ENCODE measurements at places on chromosomes 3 and 15. TPM values are rescaled to one million over a fixed set of nuclear protein-coding genes. Genes with fewer than 3 reads are reported as not detected.

DNA sequence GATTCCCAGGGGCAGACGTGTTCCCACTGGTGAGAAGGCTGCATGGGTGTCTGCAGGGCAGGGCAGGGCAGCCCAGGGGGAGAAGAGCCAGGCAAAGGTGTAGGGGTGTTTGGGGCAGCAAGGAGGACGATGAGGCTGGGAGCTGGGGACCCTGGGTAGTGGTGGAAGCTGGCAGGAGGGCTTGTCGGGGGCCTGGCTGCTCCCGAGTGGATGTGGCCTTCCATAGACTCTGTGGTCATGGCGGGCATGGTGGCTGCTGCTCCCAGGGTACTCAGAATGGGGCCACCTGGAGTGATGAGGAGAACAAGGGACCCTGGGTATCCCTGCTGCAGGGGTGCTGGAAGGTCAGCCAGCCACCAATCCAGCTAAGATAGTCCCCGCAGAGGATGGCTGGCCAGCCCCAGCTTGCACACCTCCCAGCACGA lies 107.5 kb downstream of the WNT7A start:
- no peak for DNase-seq

GRCh38 chr3:69848113-69848512 lies 108.8 kb downstream of the MITF start:
- no peak for DNase-seq

DNA sequence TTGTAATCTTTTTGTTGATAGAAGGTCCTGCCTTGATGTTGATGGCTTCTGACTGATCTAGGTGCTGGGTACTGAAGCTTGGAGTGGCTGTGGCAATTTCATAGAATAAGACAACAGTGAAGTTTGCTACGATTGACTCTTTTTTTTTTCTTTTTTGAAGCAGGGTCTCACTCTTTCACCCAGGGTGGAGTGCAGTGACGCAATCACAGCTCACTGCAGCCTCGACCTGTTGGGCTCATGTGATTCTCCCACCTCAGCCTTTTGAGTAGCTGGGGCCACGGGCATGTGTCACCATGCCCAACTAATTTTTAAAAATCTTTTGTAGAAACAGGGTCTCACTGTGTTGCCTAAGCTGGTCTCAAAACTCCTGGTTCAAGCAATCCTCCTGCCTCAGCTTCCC lies 14.2 kb downstream of the ARID3B start:
- DNase-seq: no peak

GRCh38 chr3:38658841-38659240 lies 9.4 kb upstream of the SCN5A start:
- DNase-seq: no peak

GRCh38 chr3:131812433-131812832 lies 222.4 kb downstream of the CPNE4 start:
- DNase-seq: no peak

DNA sequence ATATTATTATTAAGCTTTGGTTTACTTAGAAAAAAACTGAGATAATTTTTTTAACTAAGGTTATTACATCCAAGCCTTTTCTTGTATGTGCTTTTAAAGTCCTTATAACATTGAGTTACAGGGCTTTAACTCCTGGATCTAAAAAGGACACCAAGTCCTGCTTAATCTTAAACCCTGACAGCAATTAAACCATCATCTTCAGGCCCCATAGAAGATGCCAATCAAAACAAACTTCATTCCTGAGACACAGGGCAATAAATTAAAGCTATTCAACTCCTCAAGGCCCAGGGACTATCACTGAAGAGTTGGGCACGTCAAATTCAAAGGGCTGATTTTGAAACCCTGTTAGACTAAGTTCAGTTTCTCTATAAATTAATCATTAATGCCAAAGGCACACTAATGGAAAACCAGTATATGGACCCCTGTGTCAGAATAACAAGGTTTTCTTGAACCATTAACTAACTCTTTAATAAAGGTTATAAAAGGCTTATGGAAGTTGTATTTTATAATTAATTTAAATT lies 1152.6 kb downstream of the NSUN3 start:
- DNase-seq: no peak

DNA sequence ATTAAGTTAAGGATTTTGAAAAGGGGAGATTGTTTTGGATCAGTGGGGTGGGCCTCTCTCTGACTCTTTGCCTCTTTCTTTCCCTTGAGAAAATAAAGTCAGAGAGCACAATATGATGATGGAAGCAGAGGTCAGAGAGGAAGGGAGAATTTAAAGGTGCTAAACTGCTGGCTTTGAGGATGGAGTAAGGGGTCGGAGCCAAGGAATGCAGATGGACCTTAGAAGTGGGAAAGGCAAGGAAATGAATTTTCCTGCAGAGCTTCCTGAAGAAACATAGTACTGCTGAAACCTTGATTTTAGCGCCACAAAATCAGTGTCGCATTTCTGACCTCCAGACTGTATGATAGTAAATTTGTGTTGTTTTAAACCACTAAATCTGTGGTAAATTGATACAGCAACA lies 317.4 kb downstream of the NAALADL2 start:
- DNase-seq: no peak

DNA sequence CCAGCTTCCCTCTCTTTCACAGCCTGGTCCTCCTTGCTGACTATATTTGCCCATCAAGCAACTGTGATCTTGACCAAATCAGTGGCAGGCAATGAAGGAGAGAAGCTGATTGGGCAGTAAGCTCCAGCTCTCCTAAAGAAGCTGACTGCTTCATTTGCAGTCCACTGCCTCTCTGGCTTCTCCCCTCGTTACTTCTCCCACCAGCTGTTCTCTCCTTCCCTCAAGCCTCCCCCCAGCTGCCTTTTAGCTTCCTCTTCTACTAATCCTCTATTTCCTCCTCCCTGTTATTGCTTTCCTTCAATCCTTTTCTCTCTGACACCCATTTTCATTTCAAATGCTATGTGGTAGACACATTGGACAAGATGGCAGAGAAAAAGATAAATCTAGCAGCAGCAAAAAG lies 474.7 kb upstream of the UBE2E2 start:
- no peak for DNase-seq

GRCh38 chr3:117128872-117129271 lies 419.3 kb downstream of the TUSC7 start:
- DNase-seq: no peak

DNA sequence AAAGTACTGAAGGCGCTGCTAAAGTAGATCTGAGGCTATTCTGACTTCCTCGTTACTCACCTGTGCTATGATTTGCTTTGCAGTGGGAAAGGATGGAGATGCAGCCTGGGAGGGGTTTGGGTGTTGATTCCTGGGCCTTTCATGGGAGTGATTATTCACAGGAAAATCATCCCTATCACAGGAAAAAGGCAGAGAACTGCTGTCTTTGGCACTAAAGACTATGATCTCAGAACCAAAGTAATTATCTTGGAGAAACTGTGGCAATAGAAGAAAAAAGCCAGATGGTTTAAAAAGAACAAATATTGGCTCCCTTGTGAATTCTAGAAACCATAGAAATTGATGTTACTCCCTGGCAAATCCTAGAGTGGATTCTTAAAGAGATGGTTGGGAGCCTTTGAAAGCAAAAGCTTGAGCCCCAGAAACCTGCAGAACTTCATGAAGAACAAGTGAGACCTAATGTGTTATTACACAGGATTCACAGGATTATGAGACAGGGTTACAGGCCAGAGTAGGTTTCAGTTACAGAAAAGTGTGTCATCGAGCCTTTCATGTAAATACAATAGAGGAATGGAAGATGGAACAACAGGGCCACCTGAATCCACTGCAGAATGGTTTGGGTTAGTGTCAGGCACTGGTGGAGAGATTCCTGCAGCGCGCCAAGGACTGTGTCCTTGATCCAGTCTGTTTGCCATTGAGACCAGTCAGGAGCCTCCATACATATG lies 85.7 kb downstream of the OXNAD1 start:
- no peak for DNase-seq

- no peak for DNase-seq
These were observed 829 bp downstream of the SELENOT start for GRCh38 chr3:150603980-150604319.

- no peak for DNase-seq
These were observed 907.4 kb downstream of the MCTP2 start for GRCh38 chr15:95138604-95139270.

GRCh38 chr3:186997061-186997460 lies 66.7 kb downstream of the ST6GAL1 start:
- no peak for DNase-seq

- no peak for DNase-seq
These were observed 53.3 kb upstream of the CADM2 start for GRCh38 chr3:84905556-84905920.

DNA sequence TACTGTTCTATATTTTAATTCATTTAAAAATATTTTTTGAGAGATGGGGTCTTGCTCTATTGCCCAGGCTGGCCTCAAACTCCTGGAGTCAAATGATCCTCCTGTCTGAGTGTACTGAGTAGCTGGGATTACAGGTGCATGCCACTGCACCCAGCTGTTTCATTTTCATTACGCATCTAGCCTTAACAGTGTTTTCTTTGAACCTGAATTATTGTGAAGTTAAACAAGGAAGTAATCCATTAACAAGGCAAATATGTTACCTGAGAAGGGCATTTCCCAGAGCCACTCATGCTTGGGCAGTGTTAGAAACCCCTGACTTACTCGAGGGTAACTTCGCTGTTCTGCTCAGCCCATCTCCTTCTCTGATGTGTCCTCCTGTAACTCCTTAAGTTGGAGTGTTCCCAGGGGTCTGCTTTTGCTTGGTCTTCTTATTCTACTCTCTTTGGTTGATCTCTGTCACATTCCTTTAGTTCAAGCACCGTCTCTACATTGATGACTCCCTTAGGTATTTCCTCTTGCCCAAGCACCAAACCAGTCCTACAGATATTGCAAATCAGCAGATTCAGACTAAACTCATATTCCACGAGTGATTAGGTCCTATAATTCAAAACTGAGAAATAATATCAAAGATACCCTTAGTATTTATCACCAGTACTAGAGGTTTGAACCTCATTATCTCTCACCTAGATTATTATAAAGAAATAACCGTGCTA lies 107.9 kb downstream of the STAC start:
- no peak for DNase-seq

- DNase-seq: no peak
These were observed 8.7 kb upstream of the NDUFB4 start for GRCh38 chr3:120587332-120587975.

DNA sequence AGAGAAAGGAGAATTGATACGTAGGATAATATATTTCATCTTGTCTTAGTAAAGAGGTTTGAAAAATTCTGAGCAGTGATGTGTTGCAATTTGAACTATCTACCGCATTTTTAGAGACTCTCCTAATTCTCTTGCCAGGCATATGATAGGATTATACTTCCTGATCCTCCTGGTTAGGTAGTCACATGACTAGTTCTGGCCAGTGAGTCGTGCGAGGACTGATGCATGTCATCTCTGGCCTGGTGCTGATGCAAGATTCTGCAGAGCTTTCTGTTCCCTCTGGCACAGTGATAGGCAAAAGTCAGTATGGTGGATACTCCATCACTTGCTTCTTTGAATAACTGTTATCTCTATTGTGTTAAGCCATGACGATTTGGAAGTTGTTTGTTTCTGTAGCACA lies 277.6 kb upstream of the NAALADL2 start:
- DNase-seq: no peak

DNA sequence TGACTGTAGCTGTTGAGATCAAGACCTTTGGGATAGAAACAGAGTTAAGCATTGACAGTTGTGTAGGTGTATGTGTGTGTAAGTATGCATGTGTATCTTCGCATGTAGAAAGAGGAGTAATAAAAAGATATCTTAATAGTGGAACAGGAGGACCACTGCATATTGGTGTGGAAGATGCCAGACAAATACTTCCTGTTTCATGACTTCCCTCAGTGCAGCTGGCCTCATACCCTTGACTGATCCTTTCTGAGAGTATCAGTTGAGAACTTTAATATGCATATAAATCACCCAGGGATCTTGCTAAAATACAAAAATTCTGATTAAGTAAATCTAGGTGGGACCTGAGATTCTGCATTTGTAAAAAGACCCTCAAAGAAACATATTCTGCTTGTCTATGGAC lies 8.5 kb upstream of the ZBED2 start:
- no peak for DNase-seq

- DNase-seq: peak; percentile 63
These were observed 93.8 kb downstream of the SMAD6 start for GRCh38 chr15:66795851-66796250.

DNA sequence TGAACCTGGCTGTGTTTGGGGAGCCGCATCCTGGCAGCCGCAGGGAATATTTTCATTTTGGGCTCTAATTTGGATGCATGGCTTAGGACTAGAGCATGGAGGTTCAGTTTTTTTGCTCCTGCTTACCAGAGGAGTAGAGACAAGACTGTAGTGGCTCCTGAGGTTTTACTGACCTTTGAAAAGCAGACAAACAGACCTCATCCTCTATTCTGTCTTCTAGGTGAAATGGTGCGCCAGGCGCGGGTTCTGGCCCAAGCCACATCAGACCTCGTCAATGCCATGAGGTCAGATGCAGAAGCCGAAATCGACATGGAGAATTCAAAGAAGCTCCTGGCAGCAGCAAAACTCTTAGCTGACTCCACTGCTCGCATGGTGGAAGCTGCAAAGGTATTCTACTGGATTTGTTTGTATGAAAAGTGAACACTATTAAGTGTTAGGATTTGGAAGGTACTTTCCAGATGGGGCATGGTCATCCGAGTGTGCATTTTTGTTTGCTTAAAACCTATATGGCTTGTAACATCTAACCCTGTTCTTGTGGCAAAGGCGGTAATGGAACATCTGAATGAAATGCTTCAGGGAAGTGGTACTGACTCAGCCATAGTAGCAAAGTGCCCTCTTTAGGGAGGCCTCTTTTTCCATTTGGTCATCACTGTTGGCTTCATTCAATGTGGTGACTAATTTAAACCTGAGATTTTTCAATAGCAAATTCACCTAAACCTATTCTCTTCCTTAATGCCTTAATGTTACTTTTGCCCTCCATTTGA lies 330.7 kb upstream of the TPM1 start:
- DNase-seq: no peak

- peak; percentile 81 for DNase-seq
These were observed 14.7 kb downstream of the TIMP4 start for GRCh38 chr3:12143949-12144504.

- no peak for DNase-seq
These were observed 40.3 kb upstream of the NDUFB4 start for GRCh38 chr3:120555657-120556509.

DNA sequence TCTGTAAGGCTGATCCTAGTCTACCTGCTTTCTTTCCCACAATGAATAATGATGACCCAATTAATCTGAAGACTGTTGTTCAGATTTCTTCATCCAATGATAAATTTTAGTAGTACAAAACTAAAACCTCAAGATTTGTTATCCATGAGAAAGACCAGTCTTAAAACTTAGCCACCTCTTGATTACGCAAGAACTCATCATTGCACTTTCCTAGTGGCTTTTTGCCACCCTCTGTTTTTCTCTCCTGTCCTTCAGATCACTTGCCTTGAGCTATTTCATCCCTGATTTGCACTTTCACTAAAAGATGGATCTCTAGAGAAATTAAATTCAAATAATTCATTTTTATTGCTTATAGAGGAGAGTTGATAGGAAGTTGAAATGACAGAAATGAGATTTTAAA lies 142.7 kb upstream of the RBMS3 start:
- no peak for DNase-seq

- peak; percentile 94 for DNase-seq
These were observed 2.8 kb downstream of the GPD1L start for GRCh38 chr3:32109256-32109655.

Gene PFN2
- 15.4 TPM for total RNA-seq

Gene SLC22A13
- not detected for total RNA-seq

Gene GXYLT2
- 1.9 TPM for total RNA-seq

Gene DMXL2
- total RNA-seq: 6.5 TPM

Gene KIF7
- 1.5 TPM for total RNA-seq

Gene TMEM108
- total RNA-seq: 2.9 TPM

Gene GOLGA8R
- 1.4 TPM for total RNA-seq

Gene UBR1
- 19.4 TPM for total RNA-seq

Gene HCN4
- not detected for total RNA-seq

Gene ZIC1
- total RNA-seq: 0.46 TPM

Gene FOXB1
- total RNA-seq: not detected

Gene HGD
- not detected for total RNA-seq

Gene TMEM212
- not detected for total RNA-seq
